ENCODE measurements at places on chromosomes 6 and 20. TPM values are rescaled to one million over a fixed set of nuclear protein-coding genes. Genes with fewer than 3 reads are reported as not detected.

GRCh38 chr6:18823782-18824386 is 436.7 kb downstream of the RNF144B start:
- DNase-seq, result peak; percentile 8

ERVFRD-1 gene
- not detected for total RNA-seq

DNA sequence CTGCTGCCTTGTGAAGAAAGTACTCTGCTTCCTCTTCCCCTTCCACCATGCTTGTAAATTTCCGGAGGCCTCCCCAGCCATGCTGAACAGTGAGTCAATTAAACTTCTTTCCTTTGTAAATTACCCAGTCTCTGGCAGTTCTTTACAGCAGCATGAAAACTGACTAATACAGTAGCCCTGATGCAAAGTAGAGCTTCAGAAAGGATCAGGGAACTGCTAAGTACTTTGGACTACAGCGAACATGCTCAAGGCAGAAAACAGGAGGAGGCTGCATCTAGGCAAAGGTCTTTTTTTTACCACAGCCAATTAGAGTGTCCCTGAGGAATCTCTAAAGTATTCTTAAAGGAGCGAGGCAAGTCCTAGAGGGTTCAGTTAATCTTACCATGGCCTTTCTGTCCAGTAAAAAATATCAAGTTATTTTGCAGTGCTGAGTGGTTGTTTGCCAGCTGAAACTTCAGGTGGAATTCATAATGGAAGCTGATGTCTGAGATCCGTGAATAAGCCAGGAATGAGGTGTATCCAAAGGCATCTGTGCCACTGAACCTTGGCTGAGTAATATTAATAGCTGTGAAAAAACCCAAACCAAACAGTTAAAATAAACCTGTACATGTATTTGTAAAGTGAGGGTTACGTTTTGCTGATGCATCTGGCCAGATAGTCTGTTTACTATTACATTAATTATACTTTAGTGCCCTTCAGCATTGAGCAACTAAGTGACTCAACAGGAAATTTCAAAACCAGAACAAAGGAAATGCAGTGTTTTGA is 170.4 kb downstream of the PHF3 start:
- no peak for DNase-seq

DNA sequence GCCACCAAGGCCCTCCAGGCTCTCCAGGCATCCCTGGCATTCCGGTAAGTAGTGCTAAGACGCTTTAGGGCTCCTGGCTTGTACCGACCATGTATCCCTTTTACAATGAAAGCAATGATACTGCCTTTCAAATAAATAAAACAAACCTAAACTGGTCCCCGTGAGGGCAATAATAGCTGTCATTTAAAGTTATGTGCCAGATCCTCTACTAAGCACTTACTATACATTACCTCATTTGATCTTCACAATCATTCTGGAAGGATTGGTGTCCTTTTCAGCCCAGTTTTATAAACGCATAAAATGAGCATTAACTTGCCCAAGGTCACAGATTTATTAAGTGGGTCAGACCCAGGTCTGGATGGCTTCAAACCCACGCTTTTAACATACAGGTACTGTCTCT is 114.7 kb downstream of the COL9A1 start:
- no peak for DNase-seq

PCK1 gene
- total RNA-seq, result not detected

GRCh38 chr20:43389211-43389610 is 68.5 kb upstream of the SRSF6 start:
- no peak for DNase-seq

- DNase-seq, result no peak
Measured at GRCh38 chr6:49937811-49938210, 26.2 kb downstream of the DEFB114 start.

- DNase-seq, result no peak
Measured at GRCh38 chr6:97085772-97086171, 161.2 kb downstream of the KLHL32 start.

FAM229B gene
- total RNA-seq, result 4.0 TPM

LGSN gene
- not detected for total RNA-seq

IMPG1 gene
- not detected for total RNA-seq

DNA sequence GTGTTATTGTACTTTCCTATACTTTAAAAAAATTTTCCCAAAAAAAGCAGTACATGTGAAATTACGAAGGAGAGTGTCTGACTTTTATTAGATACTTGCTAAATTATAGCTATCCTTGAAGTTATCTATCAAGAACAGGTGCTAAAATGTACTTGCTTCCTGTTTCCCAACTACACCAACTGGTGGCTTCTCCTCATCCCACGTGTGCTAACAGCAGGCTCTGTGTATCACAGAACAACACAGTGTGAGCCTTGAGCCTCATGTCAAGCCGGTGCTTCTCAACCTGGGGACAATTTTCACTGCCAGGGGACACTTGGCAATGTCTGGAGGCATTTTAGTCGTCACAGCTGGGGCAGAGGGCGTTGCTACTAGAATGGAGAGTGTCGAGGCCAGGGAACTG is 36.2 kb upstream of the CDYL start:
- no peak for DNase-seq

DNA sequence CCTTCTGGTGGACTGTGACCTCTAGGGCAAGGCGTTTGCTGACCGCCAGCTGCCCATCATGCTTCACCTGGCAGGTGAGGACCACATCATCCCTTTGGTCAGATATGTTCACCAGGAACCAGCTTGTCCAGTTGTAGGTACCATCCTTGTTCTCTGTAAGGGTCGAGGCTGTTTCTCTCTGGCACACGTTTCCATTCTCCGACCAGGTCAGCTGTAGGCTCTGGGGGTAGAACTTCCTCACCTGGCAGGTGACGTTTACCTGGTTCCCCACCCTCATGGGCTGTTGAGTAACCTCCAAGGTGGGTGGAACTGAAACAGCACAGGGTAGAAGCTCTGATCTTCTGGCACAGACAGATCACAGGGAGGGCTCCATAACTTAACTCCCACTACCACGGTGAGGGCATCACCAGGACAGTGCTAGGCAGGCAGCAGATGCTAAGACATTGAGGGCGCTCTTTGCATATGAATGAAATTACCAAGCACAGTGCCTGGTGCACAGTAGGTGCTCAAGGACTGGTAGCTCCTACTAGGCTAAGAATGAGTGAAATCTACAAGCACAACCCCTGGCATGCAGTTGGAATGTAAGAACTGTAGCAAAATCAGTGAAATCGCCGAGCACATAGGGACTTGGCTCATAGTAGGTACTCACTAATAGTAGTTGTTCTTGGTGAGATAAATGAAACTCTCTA is 15.6 kb upstream of the SIRPB1 start:
- DNase-seq, result no peak

DNA sequence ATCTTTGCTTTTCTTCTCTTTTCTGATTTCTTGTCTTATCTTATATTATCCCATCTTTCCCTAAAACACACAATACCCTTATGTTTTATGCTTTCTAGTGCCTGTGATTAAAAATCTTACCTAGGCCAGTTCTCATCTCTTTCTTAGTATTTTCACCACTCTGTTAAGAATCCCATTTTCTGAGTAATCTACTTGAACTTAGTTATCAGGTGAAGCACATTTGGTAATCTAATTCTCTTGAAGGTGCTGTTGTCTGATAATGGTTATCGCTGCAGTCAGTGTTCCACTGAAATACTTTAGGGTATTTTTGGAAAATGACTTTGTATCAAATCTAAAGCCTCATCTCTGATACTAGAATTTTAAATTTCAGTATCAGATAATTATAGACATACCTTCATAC is 192.5 kb upstream of the MAN1A1 start:
- DNase-seq, result no peak

- no peak for DNase-seq
Measured at GRCh38 chr20:38926934-38927616, 858 bp downstream of the FAM83D start.

- DNase-seq, result no peak
Measured at GRCh38 chr6:76593668-76594067, 521.2 kb upstream of the IMPG1 start.

DNA sequence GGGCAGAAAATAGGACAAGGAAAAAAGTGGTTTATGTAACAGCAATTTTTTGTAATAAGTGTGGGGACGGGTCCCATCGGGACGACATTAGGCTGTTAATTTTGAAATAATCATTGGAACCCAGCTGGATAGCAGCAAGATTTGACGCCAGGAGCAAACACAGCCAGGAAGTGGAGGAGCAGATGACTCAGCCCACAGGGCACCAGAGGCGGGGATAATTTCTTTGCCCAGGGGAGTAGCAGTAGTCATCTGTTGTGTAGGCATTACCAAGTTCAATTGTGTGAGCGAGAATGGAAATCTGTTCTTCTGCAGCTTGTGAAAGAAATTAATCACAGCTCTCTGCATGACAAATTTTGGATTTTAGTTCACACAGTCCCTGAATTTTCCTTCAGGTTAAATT is 22.6 kb upstream of the RIN2 start:
- DNase-seq, result no peak

DNA sequence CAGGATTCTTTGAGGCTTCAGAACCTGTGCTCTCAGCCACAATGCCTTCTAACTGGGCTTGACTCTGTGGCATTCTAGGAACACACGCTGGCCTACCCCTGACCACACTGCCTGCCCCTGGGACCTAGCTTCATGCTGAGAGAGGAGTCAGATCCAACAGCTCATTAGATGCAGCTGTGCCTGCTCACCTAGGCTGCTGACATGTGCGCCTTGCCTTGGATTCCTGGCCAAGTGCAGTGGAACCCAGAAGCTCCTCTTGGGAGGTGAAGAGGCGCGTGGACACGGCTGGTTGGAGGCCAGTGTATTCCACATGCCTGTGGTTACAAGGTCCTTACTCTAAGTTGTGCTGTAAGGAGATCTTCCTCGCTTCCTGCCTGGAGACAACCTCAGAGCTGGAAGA is 24.7 kb upstream of the KCNK16 start:
- DNase-seq, result no peak

DNA sequence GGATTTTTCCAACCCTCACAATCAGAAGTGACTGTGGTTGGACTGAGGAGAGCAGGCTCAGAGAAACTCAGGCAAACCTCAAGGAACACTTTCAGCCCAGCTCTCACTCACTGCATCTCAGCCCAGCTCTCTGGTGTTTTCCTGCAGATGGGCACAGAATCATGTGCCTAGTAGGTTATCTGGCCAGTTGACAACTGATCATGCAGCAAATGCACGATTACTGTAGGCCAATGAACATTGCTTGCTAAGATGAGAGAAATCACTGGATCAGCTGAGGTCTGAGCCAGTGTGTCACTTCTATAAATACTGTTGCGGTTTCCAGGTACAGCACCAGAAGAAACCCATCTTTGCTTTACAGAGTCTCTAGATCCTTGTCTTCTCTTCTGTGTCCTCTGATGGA is 540.5 kb downstream of the CD83 start:
- no peak for DNase-seq

DNA sequence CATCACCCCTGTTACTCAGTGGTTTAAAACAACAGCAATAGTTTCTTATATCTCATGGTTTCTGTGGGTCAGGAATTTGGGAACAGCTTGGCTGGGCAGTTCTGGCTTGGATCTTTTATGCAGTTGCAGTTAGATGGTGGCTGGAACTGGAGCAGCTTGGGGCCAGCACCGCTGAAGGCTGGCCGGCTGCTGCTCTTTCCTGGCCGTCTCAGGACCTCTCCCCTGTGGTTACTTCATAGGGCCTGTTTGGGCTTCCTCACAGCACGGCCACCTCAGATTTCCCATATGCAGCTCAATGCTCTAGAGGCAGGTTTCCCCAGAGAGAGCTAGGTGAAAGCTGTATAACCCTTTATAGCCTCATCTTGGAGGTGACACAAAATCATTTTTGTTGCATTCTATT is 15.6 kb downstream of the PKIG start:
- DNase-seq, result no peak

GRCh38 chr20:3889489-3890397 is 556 bp downstream of the PANK2 start:
- peak; percentile 44 for DNase-seq

- DNase-seq, result peak; percentile 79
Measured at GRCh38 chr6:169589293-169589692, 112.5 kb downstream of the WDR27 start.

- DNase-seq, result peak; percentile 82
Measured at GRCh38 chr20:57389695-57390603, 1.2 kb upstream of the RBM38 start.

DNA sequence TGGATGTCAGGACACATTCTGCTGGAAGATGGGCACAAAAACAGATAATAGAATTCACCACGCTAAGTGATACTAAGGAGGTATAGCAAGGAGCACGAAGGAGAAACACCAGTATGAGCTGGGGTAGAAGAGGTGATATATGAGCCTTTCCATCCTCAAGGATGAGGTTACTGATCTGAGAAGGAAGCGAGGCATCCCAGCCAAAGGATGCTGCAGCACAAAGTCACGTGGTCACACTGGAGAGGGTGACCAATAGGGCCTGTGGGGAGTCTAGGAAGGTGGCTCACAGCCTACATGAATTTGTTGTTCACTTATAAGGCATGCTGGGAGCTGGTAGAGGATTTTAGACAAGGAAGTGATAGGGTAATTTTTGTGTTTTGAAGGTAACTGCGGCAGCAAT is 1.4 kb downstream of the GINS1 start:
- DNase-seq, result no peak

DNA sequence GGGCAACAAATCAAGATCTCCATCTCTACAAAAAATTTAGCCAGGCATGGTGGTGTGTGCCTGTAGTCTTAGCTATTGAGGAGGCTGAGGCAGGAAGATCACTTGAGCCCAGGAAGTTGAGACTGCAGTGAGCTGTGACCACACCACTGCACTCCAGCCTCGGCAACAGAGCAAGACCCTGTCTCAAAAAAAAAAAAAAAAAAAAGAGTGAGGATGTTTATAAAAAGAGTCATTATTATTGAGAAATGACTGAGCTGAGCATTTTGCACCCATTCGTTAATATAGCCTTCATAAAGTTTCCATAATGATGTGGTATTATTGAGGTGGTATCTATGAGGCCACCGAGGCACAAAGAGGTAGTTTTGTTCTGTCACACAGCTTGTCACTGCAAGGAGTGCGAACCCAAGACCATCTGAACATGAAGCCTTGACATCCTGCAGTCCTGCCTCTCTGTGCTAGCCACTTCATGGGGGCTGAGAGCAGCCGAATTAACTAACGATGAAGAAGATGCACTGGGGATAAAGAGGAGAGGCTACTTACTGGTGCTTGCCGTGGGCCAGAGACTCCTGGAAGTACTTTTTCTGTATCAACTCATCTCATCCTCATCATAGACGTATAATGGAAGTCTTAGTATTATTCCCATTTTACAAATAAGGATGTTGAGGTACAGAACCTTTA is 175.5 kb downstream of the BCAS1 start:
- DNase-seq, result no peak

FNDC1 gene
- not detected for total RNA-seq

- DNase-seq, result no peak
Measured at GRCh38 chr20:51388227-51388626, 154.3 kb downstream of the NFATC2 start.

THBS2 gene
- total RNA-seq, result not detected

DNA sequence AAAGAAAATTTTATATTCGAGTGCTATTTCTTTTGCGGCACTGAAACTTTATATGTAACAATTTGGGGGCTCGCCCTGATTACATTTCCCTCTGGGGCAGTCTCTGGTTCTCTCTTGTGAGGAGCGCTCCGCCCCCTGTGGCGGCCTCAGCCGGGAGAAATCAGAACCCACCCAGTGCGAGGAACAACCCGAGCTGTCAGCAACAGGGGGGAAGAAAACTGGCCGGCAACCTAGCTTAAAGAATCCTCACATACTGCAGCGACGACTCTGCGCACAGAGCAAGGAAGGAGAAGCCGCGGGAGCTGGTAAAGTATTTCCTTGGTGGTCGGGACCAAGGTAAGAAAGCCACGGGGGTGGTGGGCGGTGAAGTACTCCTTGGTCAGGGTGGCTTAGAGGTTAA is 23.9 kb upstream of the SLC52A3 start:
- DNase-seq, result no peak
